Mesendoderm (in vitro differentiated cells): ENCODE measurements at places on chromosomes 2 and 18.

- H3K27ac ChIP-seq = no peak overlapping the region
- no peaks in the 10 kb centered on the region for H3K36me3 ChIP-seq
- no peak overlapping the region for H3K4me3 ChIP-seq
- H3K27me3 ChIP-seq = no peaks in the 10 kb centered on the region
Observed at GRCh38 chr2:183543731-183544130, 419.5 kb downstream of the NUP35 start.

- no peak overlapping the region for H3K27ac ChIP-seq
- no peaks in the 10 kb centered on the region for H3K36me3 ChIP-seq
- DNase-seq = no peak
- H3K4me1 ChIP-seq = no peaks in the 10 kb centered on the region
Observed at GRCh38 chr18:37598966-37599896, 33.6 kb upstream of the CELF4 start.

DNA sequence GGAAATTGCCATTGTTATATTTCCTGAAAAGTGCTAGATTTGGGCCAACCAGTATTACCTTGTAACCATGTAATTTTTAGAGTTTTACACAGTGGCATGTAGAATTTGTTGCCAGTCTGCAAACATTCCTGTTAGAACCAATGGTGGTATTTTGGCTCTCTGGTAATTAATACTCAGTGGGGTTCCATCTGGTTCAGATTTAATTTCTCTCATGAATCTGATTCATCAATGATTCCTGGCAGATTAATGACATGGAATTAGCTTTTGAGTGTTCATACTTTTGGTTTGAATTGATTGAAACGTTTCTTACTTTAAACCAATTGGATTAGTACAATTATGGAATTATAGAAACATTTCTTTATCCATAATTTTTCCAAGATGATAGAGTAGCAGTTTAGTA is 93.2 kb downstream of the MC4R start:
- no peaks in the 10 kb centered on the region for H3K27me3 ChIP-seq
- no peaks in the 10 kb centered on the region for H3K36me3 ChIP-seq
- no peak overlapping the region for H3K4me3 ChIP-seq
- no peak for DNase-seq
- no peak overlapping the region for H3K27ac ChIP-seq

DNA sequence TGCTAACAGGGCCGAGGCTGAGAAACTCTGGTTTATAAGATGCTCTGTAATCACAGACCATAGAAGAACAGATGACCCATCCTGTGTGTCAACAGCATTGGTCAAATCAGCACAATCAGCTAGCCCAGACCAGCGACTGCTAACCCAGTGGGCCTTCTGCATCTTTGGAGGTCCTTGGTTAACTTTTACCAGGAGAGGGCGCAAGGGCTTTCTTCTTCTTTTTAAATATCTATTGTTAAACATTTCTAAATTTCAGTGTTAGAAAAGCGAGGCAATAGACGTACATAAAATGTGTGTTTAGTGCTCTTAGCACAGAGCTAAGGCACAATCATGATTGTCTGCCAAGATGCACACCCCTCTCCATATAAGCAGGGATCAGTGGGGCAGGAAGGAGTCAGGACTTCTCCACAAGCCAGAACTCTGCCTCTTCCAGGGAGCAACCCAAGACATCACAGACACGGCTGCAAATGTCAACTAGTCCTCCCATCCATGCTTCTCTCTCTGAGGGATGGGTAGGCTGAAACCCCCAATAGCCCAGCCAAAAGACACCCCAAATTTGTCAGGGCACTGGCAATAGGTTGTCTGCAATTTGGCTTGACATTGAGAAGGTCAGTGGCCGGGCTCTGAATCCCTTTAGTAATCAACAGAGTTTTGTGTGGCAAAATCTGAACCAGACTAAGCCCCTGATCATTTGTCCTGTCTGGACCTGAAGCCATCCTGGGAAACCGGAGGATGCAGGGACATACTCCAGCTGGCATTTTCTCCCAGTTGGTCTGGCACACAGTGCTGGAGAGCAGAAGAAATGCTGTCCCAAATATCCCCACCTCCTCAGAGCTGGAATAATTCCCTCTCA is 188.2 kb downstream of the BCL2 start:
- H3K27me3 ChIP-seq = no peaks in the 10 kb centered on the region
- DNase-seq = peak; percentile 59
- no peaks in the 10 kb centered on the region for H3K36me3 ChIP-seq

DNA sequence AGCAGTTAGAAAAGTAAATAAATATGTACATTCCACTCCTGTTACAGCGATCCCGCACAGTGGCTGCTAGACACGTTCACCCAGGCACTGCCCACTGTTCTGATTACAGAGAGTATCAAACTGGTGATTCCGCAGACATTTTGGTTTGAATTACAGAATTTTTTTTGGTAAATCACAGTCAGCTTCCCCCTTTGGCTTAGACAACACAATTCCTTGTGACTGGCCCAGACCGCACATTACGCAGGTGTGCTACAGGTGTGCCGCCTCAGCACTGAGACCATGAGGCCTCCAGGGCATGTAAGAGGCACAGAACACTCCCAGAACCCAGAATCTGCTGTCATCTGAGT is 112.3 kb downstream of the PXDN start:
- H3K4me1 ChIP-seq = no peaks in the 10 kb centered on the region
- H3K4me3 ChIP-seq = no peak overlapping the region
- H3K36me3 ChIP-seq = peaks cover 3% of the 10 kb centered on the region
- no peak overlapping the region for H3K27ac ChIP-seq
- DNase-seq = no peak

DNA sequence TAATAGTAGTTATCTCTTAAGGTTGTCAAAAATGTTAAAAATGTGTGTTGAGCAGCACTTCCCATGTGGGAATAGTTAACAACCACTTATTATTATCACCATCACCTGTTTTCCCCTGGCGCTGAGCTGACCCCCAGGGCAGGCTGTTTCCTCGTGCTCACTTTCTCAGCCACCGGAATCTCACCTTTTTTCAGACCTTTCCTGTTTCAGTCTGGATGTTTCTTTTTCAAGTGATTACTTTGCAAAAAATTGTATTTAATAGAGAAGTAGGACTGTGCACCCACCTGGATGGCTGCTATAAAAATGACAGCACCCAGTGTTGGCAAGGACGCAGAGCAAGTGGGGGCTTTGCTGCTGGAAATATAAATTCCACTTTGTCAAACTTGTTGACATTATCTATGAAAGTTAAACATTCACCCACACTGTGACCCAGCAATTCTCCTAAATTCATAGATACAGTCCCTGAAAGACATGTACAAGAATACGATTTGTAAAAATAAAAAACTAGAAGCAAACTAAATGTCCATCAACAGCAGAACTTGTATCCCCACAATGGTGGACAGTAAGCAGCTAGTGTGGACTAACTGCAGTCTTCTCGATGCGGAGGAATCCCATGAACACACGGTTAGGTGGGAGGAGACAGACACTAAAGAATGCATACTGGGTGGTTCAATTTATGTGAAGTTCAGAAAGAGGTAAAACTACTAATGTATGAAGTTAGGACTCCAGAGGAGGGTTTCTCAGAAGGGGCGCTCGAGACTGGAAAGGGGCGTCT is 66.5 kb downstream of the SOWAHC start:
- no peak overlapping the region for H3K27ac ChIP-seq
- no peak for DNase-seq
- H3K27me3 ChIP-seq = no peaks in the 10 kb centered on the region
- H3K4me1 ChIP-seq = no peaks in the 10 kb centered on the region
- no peak overlapping the region for H3K4me3 ChIP-seq
- no peaks in the 10 kb centered on the region for H3K36me3 ChIP-seq

- no peaks in the 10 kb centered on the region for H3K4me1 ChIP-seq
- DNase-seq = no peak
- no peak overlapping the region for H3K27ac ChIP-seq
- no peaks in the 10 kb centered on the region for H3K36me3 ChIP-seq
- no peak overlapping the region for H3K4me3 ChIP-seq
- H3K27me3 ChIP-seq = no peaks in the 10 kb centered on the region
Observed at GRCh38 chr2:108263401-108263800, 23.6 kb downstream of the SULT1C3 start.

DNA sequence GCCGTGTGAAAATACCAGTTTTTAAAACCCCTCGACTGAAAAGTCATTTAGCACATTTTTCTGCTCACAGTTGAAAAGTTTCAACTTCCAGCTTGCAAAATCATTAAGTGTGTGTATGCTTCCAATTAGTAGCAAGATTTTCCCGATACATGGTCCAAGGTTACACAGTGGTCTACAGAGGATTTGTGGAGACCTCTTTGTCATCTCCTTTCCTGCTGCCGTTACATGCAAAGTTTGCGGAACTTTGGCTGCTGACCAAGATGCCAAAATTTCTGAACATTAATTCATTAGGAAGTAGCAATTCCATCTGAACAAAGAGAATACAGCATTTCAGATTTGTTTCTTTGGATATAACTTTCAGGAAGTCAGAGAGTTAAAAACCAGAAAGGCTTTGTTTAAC is 474.6 kb downstream of the PLCL1 start:
- H3K27ac ChIP-seq = no peak overlapping the region
- no peak for DNase-seq
- no peak overlapping the region for H3K4me3 ChIP-seq
- no peaks in the 10 kb centered on the region for H3K27me3 ChIP-seq
- no peaks in the 10 kb centered on the region for H3K36me3 ChIP-seq
- no peaks in the 10 kb centered on the region for H3K4me1 ChIP-seq

DNA sequence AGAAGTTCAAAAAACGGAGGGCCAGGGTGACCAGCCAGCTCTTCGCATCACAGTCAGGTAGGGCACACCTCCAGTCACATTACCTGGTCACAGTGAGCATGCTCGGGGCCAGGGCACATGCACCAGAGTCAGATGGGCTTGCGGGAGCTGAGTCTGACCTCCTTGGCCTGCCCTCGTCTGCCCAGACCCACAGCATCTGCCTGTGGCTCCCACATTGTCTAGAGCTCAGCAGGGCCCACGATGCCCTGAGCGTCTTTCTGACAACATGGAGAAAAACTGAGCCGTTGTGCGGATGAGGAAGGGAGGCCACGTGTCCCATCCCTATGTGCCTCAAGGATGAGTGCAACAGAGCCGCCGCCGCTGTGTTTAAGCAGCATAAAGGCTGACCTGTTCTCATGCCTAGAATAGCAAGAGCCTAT is 37.6 kb downstream of the CRACDL start:
- no peaks in the 10 kb centered on the region for H3K4me1 ChIP-seq
- no peaks in the 10 kb centered on the region for H3K27me3 ChIP-seq
- H3K4me3 ChIP-seq = no peak overlapping the region
- DNase-seq = no peak
- no peak overlapping the region for H3K27ac ChIP-seq

GRCh38 chr2:96881349-96882195 is 11.7 kb upstream of the SEMA4C start:
- H3K27me3 ChIP-seq = no peaks in the 10 kb centered on the region
- H3K4me3 ChIP-seq = no peak overlapping the region
- DNase-seq = peak; percentile 94
- H3K27ac ChIP-seq = peak overlapping the region; percentile 71

DNA sequence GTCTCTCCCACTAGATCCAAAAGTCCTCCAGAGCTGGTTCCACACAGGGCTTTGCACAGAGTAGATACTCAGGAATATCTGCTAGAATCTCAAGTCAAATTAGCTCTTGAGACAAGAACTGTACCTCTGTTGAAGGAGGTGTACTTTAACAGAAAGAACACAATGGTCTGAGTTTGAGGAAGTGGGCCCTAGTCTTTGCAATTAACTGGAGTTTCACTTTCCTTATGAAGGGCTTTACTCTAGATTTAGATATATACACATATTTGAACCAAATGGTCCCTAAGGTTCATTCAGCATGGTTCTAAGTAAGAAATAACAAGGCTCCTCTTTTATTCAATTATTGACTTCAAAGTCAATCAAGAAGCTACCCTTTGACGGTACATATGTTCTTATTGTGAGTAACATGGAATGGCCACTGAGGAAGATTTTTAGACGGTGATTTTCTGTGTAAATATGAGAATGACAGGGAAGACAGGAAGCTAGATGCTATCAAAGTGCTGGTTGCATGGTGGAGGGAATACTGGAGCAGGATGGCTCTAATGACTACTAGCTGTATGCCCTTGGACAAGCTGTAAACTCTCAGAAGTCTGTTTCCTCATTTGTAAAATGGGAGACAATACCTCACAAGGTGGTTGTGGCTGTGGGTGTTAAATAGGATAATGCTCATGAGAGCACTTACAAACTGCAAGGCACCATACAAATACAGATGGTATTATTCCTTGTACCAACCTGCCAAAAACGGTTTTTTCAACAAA is 73.5 kb upstream of the SERTAD2 start:
- H3K4me3 ChIP-seq = no peak overlapping the region
- peaks cover 5% of the 10 kb centered on the region for H3K4me1 ChIP-seq
- no peaks in the 10 kb centered on the region for H3K27me3 ChIP-seq
- H3K36me3 ChIP-seq = no peaks in the 10 kb centered on the region

DNA sequence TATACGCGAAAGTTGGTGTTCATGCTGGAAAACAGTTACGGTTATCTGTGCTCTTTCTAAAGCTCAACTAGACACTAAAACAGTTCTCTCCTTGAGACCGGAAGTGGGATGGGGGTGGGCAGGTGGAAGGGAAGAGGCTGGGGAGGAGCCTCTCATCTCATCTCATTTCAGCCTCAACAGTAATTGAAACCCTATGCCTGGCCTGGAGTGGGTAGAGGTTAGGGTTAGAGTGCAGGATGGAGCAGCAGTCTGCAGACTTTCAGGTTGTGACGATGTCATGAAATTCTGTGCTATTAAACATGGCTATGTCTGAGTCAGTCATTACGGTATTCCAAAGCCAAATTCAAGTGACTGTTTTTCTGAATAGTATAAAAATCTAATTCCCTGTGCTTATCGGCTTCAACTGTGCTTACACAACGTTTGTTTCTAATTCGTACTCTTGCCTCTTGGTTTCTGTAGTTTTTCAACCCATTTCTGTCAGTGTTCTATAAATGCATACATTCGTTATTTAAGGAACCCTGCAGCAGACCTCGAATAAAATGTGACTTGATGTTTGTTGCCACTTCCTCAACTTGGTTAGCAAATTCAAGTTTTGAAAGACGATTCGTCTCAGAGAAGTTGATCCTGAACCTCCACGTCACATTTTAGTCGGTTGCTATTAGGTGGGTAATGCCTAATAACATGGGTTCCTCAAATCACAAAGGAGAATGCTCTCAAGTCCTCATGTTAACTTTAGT is 75.8 kb upstream of the TCF7L1 start:
- no peaks in the 10 kb centered on the region for H3K4me1 ChIP-seq
- H3K4me3 ChIP-seq = no peak overlapping the region
- DNase-seq = peak; percentile 20
- peaks cover 2% of the 10 kb centered on the region for H3K36me3 ChIP-seq
- no peak overlapping the region for H3K27ac ChIP-seq

GRCh38 chr2:104378853-104379374 is 475.0 kb upstream of the POU3F3 start:
- H3K36me3 ChIP-seq = no peaks in the 10 kb centered on the region
- H3K27me3 ChIP-seq = no peaks in the 10 kb centered on the region
- H3K4me1 ChIP-seq = peaks cover 2% of the 10 kb centered on the region
- H3K4me3 ChIP-seq = no peak overlapping the region
- no peak overlapping the region for H3K27ac ChIP-seq
- peak; percentile 93 for DNase-seq
